Endothelial cell (in vitro differentiated cells): ENCODE measurements at places on chromosomes 7 and 10.

GRCh38 chr7:45584261-45585210 lies 10.4 kb downstream of the ADCY1 start:
- no peak for DNase-seq

- no peak for DNase-seq
Observed at GRCh38 chr7:17625043-17625442, 315.3 kb downstream of the SNX13 start.

DNA sequence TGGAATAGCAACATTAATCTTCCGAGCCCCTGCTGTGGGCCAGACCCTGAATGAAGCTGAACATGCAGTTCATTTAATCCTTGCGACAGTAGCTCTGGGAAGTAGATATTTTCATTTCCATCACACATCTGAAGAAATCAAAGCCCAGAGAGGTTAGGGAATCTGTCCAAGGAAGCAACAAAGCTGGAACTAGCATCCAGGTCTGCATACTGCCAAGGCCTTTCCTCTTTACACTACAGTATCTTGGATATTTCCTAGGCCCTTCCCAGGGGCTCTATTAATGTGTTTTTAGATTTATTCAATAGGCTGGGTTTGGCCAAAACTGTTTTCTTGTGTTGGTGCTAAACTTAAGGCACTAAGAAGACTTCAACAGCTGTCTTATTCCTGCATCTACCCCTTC lies 48.1 kb downstream of the FAM13C start:
- no peak for DNase-seq

DNA sequence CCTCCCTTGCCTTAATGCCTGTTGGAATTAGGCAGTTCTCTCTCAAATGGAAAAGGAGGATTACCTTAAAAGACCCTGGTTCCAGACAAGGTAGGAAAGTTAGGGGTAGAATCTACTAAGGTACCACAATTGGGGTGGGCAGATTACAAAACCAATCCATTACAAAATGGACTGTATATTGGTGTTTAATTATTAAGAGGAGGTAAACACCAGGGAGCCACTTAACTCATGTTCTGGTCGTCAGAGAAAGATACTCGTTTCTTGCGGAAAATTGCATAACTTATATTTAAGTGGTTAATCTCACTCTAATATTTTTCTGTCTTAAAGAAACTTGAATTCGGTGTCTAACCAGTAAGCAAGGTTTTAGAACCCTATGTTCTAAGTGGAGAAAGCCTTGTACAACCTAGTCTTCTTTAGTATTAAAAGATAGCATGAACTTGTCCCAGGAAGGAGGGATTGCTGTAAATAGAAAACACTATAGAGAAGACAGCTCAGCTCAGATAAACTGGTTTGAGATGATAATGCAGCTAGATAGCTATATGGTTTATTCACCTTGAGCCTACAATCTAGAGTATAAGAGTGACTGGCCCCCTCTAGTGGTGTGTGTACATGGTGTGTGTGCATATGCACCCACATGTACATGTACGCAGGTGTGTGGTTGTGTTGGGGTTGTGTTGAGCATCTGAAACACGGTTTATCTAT lies 58.0 kb upstream of the STRIP2 start:
- DNase-seq = peak; percentile 51

DNA sequence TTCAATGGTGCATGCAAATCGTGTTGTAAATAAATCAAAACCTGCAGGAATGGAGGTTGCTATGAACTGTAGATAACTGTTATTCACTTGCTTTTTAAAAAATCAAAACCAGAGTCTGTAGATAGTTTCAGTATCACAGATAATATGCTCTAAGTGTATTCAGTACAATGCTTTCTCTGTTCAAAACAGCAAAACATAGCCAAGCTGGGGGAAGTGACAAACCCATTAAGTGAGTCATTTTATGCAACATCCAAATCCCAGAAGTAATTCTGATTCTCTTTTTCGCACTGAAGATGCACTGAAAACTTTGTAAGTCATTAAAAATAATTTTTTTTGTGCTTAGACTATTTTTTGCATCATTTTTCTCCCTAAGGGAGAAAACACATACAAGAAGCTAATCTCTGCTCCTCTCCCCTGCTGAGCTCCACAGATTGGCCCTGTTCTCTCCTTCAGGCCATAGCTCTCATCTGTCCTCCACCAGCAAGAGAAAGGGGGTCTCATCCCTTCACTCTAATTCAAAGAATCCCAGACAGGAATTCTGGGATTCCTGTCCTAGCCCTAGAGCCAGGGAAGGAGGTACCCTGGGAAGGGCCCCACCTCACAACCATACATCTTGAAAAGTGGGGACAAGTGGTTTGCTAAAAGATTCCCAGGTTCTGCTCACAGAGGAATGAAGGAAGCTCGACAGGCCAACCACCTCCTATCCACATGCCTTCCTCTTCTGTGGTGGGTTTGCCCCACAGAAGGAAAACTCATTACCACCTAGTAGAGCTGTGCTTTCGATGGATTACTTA lies 4.9 kb downstream of the PRTFDC1 start:
- DNase-seq = no peak

DNA sequence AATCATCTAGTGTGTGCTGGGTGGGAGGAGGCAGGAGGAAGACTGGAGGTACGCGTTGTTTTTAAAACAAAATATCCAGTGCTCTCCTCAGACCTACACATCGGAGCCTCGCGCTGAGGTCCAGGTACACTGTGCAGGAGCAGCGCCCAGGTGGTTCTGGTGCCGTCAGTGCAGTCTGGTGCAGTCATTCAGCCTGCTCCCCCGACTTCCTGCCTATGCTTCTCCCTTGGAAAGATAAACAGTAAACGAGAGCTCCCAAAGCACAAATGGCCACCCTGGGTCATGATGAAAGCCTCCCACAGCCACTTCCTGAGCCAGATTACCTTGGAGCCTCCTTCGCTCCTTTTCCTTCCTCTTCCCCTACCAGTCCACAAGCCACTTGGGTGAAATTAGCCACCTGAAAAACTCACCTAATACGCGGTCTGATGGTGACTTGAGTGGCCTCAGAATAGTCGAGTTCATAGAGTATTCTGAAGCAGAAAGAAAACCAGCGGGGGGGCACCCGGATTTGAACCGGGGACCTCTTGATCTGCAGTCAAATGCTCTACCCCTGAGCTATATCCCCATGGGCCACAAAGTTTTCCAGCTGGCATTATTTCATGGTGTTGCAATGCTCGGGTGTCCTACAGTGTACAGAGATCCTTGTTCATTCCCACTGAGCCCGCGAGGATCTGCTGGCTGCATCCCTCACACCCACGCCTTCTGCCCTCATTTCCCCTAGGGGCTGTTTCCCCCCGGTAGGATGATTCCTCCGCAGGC lies 82.5 kb downstream of the ZNF467 start:
- peak; percentile 72 for DNase-seq

DNA sequence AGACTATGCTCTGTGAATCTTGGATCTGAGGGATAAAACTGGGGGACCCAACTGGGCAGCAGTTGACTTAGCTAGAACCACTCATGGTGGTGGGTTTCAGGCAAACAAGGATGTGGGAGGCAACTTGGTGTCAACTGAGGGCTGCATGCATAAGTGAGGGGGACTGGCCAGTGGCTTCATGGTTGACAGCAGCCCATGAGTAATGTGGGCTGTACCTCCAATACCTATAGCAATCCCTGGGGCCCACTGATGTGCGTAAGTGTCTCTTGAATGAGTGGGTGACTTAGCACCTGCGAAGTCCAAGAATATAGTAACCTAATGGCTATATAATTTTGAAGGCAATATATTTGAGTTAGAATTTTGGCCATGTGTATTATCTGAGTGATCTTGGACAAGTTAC lies 13.7 kb upstream of the MAP3K8 start:
- DNase-seq = no peak

GRCh38 chr7:46281071-46281470 lies 360.0 kb upstream of the IGFBP3 start:
- DNase-seq = no peak

DNA sequence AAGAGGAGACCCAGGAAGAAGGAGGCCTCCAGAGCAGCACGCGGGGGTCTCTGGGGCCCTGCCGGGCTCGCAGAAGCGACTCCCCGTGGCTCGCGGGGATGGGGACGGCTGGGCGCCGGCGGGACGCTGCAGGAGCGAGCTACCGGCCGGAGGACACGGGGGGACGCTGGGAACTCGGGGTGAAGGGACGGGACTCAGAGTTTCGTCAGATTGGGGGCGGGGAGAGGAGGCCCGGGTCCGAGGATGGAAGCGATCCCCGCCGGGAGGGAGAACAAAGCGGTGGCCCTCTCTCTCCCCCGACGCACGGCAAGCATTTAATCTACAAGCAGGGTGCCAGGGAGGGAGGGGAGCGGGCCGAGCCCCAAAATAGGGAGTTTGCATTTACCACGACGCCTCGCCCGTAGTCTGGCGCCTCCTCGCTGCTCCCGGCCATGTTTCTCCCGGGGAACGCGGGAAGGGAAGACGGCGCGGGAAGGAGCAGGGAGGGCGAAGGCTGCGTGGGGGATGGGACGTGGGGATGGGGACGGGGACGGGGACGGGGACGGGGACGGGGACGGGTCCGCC lies at the start of gene PRTFDC1:
Gene PRTFDC1, minus strand, starts transcription at position 464 of the 564 bp plus-strand sequence. Its CDS starts 31 bp downstream, at position 433.
- peak; percentile 48 for DNase-seq

- no peak for DNase-seq
Observed at GRCh38 chr10:94524146-94524545, 21.4 kb upstream of the HELLS start.

DNA sequence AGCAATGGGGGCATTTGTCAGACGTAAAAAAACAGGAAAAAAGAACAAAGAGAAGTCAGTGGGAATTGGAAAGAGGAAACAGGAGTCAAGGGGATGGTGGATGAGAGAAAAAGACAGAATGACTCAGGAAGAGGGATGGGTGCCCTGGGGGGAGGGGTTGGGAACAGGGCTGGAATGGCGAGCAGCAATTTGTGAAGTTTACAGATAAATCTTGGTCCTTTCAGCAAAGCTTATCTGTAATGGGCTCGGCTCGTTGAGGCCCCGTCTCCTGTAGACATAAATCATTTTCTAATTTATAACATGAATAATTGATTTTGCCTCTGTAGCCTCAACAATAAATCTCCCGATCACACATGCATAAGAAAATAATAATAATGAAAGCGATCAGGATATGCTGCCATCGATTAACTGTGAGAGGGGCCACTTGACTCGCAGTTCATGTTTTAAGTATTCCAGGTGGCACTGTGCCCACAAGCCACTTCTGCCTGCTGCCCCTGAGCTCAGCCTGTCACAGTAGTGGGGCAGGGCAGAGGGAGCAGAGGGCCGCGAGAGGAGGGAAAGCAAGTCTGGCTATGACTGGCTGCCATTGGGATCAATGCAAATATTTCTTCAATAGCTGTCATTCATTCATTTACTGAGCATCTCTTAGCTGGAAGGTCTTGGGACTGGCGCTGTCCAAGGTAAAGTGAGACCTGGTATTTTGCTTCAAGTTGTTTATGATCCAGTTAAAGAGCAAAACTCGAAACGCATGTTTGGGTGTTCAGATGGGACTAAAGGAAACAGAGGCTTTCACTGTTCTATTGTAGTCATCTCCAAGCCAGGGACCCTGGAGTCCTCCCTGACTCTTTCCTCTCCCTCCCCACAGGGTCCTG lies 47.4 kb upstream of the R3HCC1L start:
- no peak for DNase-seq

DNA sequence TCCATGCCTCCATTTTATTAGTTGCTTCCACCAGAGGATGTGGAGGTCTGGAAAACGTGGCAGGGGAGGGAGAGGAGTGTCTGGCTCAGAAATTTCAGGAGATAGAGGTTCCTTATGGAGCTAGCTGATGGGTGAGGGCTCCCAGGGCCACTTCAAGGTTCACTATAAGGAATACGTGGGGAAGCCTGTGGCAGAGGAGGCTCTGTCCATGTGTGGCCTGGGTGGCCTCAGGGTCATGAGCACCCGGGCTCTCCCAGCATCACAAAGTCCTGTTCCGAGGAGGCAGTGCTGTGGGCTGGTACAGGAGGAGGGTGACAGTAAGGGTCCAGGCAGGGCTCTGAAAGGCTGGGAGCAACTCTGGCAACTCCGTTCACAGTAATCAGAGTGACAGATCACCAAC lies 24.6 kb downstream of the ARHGAP22 start:
- DNase-seq = no peak

DNA sequence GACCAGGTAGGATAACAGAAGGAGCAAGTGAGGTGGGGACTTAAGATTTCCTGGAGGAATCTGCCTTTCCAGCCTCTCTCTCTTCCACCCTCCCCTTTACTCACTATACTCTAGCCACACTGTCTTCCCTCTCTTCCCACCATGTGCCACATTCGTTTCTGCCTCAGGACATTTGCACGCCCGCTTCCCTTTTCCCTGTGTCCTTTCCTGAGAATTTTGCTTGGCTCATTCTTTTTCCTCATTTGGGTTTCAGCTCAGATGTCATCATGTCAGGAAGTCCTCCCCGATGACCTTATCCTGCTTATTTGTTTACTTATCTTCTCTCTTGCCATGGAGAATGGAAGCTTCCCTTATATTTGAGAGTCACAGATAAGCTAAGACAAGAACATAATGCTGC lies 363.8 kb downstream of the PRPF18 start:
- no peak for DNase-seq

DNA sequence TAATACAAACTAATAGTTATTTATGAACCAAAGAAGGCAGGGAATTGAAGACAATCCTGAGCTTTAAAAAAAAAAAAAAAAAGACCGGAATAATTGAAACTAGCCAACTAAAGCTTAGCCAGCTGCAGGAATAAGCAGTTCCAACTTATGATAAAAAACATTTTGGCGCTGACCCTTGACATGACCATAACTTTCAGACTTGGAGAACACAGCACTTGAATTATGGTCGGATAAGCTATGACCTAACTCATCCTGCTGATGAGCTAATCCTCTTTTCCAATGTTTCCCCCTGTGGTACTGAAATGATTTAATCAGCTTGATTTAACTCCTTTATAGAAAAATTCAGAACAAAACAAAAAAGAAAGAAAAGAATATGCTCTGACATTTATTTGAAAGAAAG lies 181.8 kb downstream of the DGKB start:
- DNase-seq = no peak
